ENCODE measurements at places on chromosomes 5 and 9.

GRCh38 chr9:133534346-133535291 lies at the start of gene ADAMTSL2:
TSS of gene ADAMTSL2 (plus strand) at chr9:133534704. CDS start at chr9:133536713, 2,009 bp downstream.
- DNase-seq, result peak; percentile 13

GRCh38 chr5:75862872-75863271 lies 145.6 kb upstream of the POC5 start:
- DNase-seq, result no peak

DNA sequence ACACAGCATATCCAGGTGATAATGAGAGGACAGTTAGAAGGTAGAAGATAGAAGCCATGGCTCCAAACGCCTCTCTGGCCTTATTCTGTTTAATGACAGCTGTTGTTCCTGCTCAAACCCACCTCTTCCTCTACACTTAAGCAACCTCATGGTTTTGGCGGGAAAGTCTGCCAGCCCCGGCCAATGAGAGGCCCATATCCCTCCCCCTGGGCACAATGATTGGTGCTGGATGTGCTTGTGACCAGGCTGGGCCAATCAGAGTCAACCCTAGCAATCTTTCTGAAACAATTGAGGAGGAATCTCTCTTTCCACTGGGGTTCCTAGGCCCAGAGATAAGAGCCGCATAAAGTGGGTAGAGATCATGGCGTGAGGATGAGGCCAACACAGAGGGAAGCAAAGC lies 4.8 kb upstream of the GFI1B start:
- no peak for DNase-seq

DNA sequence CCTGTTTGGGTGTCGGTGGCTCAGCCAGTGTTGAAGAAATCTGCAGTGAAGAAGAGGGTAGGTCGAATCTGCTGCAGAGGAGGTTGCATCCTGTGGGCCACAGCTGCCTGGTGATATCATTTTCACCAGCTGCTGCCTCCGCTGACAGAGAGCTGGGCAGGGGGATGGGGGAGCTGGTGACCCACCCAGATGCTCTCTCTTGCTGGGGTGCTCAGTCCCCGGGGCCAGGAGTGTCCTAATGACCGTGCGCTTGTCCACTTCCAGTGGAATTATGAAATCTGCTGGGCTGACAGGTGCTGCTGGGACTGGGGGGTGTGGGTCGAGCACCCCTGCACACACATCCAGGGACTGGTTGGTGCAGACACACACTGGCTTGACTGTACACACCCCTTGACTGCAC lies 83.2 kb upstream of the IRX4 start:
- no peak for DNase-seq

GRCh38 chr5:67305913-67306710 lies 109.5 kb upstream of the CD180 start:
- DNase-seq, result no peak

GRCh38 chr5:163889369-163889768 lies 383.9 kb downstream of the MAT2B start:
- DNase-seq, result no peak

- no peak for DNase-seq
Observed at GRCh38 chr5:32014096-32014745, 159.9 kb downstream of the GOLPH3 start.

GRCh38 chr5:97037819-97038218 lies 101.9 kb downstream of the LNPEP start:
- no peak for DNase-seq

- no peak for DNase-seq
Observed at GRCh38 chr9:4108754-4109465, 191.0 kb downstream of the GLIS3 start.

DNA sequence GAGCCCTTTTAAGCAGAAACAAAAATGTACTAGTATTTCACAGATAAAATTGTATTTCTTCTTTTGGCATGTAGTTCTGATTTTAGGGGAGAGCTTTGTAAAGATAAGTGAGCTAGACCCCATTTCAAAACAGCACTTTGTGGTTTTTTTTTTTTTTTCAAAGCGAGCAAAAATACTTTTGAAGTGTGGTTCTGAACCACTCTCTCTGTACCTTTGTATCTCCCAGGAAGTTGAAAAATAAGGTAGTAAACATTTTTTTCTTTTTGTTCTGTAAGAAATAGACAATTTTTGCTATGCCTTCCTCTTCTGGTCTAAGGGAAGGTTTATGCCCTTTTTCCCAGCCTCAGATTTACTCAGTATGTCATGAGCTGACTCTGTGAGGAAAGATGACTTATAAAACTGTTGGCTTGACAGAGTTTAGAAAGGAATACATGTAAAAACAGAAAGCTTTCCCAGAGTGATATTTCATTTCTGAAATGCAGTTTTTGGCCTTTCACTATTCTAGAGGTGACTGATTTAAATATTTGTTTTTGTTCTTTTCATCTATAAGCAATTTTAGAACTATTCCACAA lies 12.5 kb downstream of the ERCC6L2 start:
- no peak for DNase-seq

DNA sequence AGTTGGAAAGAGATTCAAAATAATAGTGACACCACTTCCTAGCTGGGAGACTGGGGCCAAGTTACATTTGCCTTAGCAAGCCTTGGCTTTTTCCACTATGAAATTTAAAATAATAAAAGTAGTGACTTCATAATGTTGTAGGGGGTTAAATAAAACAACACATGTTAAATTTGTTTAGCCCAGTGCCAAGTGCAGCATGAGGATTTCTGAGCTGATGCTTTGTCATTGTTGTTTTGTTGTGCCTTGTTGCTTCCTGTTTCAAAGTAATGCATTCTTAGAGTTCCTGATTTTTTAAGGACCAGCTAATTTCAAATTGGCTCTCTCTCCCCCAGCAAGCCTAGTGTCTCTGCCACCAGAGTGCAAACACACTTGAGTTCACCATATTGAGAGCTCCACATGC lies 270.7 kb upstream of the PAPPA start:
- no peak for DNase-seq

DNA sequence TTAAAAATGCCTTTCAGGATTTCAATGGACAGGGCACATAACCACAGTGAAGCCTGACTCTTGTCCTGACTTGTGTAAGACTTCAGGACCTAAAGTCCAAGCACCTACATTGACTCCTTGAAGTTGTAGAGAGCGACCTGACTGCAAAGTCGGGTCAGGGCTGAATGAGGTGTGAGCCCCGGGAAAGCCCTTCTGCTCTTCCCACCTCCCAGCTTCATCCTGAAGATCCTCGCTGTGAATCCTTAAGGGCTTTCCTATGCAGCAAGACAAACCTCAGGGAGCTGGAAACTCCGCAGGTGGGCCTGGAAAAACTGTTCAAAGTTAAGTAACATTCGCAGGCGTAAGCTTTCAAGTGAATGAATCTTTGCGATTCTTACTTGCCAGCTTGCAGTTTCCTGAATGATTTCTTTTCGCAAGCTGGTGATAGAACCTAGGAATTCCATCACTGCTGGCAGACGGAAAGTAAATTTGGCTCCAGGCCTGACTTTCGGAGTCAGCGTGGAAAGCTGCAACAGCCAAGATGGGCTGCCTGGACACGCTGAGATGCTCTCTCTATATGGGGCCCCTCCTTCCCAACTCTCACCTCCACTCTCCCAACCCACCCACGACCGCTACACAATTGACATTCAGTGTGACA lies 10.9 kb downstream of the SEMA5A start:
- DNase-seq, result no peak

DNA sequence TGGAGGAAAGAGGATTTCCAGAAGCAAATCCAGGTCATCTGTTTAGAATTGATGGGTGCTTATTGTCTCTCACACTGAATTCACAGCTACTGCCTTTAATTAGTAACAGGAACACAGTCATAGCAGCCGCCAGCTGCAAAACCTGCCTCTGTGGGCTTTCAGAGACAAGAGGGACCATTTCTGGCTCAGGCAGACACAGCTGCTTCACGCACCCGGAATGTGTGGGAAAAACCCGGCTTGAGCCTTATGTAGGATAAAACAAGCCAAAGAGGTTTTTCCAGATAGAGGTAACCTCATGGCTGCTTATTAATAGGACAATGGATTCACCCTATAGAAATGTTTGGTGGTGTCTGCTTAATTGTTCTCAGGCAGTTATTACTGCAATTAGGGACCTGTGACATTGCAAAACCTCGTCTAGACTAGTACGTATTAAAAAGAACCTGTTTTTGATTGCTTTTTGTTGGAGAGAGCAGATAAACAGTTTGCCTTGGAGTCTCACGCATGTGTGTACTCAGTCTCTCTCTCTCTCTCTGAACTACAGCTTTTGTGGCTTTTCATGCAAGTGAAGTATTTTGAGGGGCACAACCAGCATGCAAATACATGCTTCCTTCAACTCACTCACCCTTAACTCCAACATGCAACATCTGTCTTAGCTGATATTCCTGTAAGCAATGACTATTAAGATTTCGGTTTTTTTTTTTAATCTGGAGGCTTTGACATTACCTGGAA lies 302.7 kb downstream of the PLK2 start:
- no peak for DNase-seq

- DNase-seq, result no peak
Observed at GRCh38 chr9:124475868-124476690, 25.8 kb downstream of the ADGRD2 start.

DNA sequence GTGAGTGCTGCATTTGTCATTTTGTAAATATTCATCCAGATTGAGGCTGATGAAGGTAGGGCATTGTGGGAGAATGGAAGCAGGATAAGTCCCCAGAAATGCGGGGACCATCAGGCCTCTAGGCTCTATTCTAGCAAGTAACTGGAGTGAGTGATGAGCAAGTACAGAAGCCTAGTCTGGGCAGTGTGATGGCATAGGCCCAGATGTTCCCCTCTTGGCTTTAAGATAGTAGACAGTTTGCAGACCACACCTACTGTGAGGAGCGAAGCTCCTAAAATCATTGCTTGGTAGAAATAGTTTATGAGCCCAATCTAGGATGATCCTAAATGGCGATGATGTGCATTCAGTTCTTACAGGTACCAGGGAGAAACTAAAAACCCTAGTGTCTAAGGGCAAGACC lies 24.3 kb downstream of the NDFIP1 start:
- DNase-seq, result no peak

DNA sequence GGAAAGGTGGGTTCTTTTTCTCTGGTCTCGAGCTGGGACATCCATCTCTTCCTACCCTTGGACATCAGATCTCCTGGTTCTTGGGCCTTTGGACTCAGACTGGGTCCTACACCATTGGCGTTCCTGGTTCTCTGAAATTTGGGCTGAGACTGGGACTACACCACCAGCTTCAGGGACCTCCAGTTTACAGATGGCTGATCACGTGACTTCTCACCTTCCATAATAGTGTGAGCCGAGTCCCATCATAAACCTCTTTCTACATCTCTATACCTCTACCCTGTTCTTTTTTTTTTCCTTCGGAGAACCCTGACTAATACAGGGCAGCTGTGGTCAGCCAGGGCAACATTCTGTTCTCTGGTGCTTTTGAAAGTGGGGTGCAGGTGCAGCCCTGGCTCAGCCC lies 27.2 kb upstream of the RXRA start:
- no peak for DNase-seq

- peak; percentile 12 for DNase-seq
Observed at GRCh38 chr5:132176521-132176945, 51.1 kb downstream of the P4HA2 start.

DNA sequence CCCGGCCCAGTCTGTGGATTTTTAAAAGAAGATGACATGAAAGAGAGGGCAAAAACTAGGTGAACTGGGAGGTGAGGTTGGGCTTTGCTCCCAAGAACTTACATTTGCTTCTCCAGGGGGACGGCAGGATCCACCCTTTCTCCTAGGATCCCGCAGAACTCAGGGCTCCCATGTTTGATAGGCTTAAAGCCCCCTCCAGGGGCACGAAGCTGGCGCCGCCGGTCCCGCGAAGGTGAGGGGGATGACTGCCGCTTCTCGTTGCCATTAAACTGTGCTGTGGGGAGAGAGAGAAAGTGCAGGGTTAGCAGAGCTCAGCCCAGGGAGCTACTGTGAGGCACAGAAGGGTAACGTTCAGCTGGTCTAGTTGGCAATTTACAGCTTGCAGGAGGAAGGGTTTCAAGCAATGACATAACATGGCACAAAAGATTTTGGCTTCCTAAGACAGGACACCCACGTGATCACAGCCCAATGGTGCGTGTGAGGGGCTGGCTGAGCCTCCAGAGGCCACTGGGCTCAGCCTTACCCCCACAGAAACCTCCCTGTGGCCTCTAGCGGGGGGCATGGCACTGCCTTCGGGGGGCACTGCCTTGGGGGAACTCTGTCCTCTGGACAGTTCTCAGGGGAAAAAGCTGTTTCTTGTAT lies 52.0 kb upstream of the SLC25A51 start:
- DNase-seq, result no peak

GRCh38 chr9:81374459-81375186 lies 314.7 kb downstream of the TLE1 start:
- no peak for DNase-seq

- no peak for DNase-seq
Observed at GRCh38 chr5:133697536-133698258, 85.4 kb upstream of the FSTL4 start.

GRCh38 chr5:36631620-36632362 lies 25.4 kb downstream of the SLC1A3 start:
- DNase-seq, result no peak

- DNase-seq, result no peak
Observed at GRCh38 chr5:19519448-19519847, 468.6 kb downstream of the CDH18 start.

- DNase-seq, result no peak
Observed at GRCh38 chr5:141994511-141995136, 18.2 kb downstream of the GNPDA1 start.

DNA sequence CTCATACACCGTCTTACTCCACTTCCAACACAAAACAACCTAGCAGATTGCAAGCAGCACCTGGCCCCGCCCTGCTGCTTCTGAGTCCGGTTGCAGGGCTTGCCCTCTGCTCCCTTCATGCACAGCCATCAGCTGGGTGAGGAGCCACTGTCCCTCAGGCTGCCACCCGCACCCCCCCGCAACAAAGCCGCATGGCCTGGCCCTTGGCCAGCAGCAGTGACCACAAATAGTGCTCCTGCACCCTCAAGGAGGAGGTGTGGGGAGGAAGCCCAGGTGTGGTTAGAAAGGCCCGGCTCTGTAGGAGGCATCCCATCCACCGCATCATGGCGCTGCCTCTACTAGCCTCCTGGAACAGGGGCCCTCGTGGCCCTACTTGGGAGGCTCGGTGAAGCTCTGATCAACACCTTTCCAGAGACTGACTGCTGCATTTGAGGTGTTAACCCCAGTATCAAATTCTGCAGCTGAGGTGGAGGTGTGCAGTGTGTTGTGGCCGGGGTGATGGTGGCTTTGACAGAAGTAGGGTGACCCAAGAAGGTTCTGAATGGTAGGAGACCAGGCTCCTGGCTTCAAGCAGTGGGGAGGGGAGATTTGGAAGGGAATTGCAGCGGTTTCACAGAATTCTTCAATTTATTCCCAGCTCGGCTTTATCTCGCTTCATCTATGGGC lies 52.7 kb downstream of the WNK2 start:
- DNase-seq, result no peak

DNA sequence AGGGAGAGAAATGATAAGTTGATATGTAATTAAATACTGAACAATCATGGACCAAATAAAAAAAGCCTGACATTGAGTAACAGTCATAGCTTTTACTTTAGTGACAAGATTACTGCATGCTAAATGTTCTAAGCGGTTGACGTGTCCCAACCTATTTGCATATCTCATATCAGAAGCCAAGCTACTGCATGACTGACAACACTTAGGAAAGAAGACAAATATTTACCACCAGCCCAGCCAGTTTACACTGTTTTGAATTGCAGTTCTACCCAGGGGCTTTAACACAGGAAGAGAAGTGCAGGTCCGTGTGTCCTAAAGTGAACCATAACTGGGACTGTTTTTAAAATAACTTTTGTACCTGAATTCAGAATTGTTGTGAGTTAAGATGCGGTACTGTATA lies 219.9 kb downstream of the PRDM9 start:
- no peak for DNase-seq

GRCh38 chr5:176389135-176390123 lies 878 bp downstream of the HIGD2A start:
- DNase-seq, result no peak

- no peak for DNase-seq
Observed at GRCh38 chr5:125657936-125658335, 765.3 kb upstream of the GRAMD2B start.
